ENCODE measurements at places on chromosomes 13 and 19.
A peak's percentile ranks its signal among the peaks of the same experiment; 100 is the strongest.

- no peak for DNase-seq
These were observed 52.5 kb upstream of the CLDN10 start for GRCh38 chr13:95499811-95500712.

DNA sequence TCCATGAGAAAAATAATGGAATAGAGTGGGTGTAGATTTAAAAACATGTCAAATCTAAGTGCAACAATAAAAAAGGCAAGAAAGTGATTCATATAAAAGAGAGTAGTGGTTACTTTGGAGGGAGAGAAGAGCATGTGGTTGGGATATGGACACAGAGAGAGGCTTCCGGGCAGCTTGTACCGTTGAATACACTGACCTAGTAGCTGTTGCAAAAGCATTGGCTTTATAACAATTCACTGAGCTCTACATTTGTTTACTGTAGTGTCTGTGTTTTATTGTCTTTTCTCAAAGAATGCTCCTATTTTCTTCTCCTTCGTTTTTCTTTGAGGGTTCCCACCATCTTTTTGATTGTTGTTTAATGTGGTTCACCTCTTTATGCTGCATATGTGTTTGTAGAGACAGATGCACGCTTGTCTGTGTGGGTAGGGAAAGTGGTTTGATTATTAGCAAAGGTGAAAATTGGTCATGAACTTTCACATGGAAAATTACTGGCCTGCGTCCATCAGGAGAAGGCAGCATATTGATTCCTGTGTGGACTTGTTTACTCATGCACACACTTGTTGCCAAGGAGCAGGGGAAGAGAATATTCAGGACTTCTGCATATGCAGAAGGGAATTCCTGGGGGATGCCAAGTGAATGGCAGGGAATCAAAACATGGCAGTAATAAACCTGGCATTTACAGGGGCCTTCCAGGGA, 29.9 kb upstream of the IRS2 start:
- no peak for DNase-seq

- no peak for DNase-seq
These were observed 680.1 kb downstream of the DIAPH3 start for GRCh38 chr13:59483501-59484145.

- DNase-seq: no peak
These were observed 44.5 kb downstream of the SCEL start for GRCh38 chr13:77579959-77580358.

DNA sequence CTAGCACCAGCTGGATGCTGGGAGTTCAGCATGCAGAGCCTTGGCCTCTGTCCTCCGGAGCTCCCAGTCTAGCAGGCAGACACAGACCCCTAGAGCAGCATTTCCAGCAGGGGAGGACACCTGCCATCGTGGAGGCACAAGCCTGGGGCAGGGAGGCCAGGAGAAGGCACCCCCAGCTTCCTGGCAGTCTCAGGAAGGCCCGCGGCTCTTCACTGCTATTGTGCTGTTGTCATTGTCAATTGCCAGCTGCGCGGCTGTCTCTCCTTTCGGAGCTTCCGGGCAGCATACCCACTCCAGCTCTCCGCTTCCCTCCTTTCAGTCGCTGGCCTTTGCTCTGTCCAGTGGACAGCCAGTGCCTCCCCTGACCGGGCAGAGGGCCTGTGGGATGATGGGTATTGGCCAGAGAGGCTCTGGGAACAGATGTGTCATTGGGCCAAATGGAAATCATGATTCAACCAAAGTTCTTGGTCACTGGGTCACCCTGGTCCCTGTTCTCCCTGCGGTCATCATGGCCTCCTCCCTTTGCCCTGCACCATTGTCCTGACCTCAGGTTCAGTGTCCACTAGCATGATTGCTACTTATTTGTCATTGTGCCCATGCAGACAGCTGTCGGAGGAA, 93.0 kb downstream of the SLC7A1 start:
- no peak for DNase-seq

DNA sequence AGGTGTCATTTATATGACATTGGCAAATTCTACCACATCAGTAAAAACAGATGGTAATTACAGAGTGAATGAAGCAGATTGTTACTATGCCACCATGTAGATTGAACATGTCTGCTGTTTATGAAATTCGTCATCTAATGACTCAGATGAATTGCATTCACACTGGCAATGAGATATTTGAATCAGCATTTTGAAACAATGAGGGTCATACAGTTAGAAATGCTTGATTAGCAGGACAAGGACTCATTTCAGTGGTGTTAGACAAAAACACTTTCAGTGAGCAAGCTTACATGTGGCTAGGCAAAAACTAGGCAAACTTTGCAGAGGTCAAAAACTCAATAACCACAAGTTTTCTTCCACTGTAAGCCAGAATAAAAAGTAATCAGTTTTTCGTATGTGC, 1165.0 kb downstream of the SLITRK1 start:
- no peak for DNase-seq

DNA sequence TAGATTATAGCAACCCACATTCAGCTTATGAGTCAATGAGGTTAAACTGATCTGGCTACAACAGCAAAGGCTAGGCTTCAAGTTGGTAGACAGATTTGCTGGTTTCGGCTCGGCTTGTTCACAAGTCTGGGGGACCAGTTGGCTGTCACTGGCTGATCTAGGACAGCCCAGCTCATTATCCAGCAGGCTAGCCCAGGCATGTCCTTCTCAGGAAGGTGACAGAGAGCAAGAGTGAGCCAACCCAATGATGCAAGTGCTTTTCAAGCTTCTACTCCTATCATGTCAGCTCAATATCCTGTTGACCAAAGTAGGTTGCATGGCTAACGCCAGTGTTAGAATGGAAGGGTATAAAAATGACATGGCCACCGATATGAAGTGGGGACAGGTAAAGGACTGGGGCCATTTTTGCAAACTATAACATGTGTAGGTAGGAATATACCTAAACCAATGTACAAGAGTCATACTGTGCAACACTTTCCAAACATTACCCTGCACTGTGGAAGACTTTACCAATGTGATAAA, 220.9 kb upstream of the SOX21 start:
- DNase-seq: no peak

GRCh38 chr13:48500652-48501197, 32.2 kb downstream of the RCBTB2 start:
- DNase-seq: peak; percentile 47

DNA sequence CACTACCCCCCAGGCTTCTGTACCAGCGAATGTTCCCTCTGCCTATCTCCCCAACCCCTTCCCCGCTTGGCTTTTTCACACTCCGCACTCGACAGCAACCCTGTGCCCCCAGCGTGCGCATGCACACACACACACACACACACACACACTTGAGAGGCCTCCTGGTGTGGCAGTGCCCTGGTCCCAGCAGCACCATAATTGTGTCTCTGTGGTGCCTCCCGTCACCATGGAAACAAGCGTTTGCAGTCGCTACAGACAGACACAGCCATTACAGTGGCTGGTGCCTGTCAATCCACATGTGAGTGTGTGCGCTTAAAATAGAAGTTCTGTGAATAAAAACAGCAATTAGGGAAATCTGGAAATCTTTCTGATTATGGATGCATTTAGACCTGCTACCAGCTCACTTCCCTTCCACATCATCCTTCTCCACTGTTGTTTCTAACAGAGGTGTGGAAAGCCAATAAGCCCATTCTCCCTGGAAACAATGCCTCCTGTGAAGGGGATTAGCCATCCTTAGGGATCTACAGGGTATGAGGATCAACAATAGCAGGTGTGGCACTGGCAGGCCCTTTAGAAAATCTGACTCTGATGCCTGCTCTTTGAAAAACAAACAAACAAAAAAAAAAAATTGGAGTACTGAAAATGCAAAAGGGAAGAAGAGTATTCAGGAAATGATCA, 146.3 kb downstream of the DCLK1 start:
- DNase-seq: no peak

- no peak for DNase-seq
These were observed 4.2 kb downstream of the DHX34 start for GRCh38 chr19:47353307-47353712.

DNA sequence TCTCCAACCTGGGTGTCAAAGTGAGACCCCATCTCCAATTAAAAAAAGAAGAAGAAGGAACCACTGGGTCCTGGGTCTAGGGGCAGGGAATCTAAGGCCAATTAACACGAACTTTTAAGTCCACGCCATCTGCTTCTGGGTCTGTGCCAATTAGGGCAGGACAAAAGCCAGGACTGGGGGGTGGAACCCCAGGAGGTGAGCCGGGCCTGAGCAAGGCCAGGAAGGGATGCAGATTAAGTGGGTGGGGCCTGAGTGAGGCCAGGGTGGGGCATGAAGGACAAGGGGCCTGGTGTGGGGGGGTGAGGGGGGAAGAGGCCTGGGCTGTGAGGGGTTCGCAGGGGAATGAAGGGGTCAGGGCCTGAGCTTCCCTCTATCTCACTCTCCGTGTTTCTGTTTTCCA, 26.3 kb upstream of the ZNF83 start:
- DNase-seq: no peak

- peak; percentile 21 for DNase-seq
These were observed 2.4 kb upstream of the SPIB start for GRCh38 chr19:50416034-50416977.

DNA sequence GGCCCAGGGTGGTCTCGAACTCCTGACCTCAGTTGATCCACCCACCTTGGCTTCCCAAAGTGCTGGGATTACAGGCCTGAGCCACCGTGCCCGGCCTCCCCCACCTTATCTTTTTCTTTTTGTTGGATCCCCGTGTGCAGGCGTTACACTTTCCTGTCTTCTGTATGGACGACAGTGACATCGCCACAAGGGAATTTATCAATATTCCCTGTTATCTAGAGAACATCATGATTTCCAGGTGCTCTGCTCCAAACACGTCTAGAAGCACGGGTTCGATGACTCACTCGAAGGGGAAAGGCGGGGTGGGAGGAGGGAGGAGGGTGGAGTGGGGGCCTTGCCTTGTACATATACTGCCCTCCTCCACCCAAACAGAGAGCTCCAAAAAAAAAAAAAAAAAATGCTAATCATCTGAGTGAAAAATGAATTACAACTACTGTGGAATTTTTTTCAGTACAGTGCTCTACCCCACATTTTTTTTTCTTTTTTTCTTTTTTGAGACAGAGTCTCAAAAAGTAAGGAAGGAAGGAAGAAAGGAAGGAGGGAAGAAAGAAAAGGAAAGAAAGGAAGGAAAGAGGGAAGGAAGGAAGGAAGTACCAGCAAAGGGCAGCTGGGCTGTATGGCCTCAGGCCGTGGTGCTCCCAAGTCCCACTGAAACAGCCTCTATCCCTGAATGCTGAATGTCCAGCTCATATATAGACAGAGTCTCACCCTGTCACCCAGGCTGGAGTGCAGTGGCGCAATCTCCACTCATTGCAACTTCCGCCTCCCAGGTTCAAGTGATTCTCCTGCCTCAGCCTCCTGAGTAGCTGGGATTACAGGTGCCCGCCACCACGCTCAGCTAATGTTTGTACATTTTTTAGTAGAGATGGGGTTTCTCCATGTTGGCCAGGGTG, 36.8 kb downstream of the INSR start:
- DNase-seq: no peak

DNA sequence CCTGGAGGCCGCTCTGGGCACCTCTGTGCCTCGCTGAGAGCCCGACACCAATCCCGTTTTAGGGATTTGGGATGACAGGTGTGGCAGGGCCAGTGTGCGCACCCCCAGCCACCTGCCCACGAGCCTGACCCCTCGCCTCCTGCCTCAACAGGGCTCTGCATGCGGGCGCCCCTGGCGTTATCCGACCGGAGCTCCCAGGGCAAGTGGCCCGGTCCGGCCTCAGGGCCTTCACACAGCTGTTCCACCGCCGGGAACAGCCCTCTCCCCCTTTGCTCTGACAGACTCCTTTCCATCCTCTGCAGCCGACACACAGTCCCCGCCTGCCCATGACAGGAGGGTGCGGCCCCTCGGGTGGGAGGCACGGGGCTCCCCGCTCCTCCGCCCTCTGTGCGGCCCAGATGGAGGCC, 7.1 kb upstream of the WDR18 start:
- no peak for DNase-seq

DNA sequence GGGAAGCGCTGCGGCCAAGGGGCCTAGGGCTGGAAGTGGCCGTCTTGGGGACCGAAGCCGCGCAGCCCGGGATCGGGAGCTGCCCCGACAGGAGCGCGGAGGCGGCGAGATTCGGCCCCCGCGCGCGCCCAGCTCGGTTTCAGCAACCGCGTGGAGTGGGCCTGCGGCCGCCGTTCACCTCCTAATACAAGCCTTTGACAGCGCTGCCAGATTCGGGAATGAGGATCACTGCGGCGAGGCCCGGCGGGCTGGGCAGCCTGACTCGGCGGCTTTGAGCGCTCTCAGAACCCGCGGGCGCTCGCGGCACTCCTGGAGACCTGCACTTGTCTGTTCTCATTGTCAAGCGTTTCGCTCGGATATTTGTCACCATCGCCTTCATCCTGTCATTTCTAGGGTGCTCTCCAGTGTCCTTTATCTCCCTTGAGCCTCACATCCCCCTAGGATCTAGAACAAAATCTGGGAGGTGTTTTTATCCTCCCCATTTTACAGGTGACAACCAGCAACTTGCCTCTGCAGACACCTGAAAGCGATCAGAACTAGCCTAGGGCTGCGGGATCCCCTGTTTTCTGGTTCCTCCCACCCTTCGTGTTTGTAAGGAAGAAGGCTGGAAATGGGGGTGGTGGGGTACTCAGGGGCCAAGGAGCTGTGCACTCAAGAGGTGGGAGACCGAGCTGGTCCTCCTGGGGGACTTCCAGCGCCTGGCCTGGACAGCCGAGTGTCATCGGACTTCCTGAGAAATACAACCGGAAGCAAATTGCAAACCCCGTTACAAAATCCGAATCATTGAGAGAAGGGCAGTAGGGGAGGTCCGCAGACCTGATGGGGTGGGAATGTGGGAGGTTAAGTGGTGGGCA, 1.5 kb upstream of the CDX2 start:
- DNase-seq: no peak

GRCh38 chr13:52002361-52002760, 8.9 kb downstream of the ATP7B start:
- DNase-seq: no peak

DNA sequence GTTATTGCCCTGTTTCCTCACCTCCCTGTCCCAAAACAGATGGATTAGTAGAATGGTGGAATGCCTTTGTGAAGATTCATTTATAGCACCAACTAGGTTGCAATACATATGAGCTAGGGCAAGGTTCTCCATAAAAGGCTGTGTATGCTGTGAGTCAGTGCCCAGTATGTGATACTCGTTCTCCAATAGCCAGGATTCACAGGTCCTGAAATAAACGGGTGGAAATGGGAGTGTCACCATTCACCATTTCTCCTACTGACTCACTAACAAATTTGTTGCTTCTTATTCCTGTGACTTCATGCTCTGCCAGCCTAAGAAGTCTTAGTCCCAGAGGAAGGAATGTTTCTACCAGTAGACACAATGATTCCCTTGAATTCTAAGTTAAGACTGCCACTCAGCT, 1745.4 kb downstream of the SLITRK1 start:
- DNase-seq: no peak

- DNase-seq: no peak
These were observed 54.0 kb downstream of the FLT1 start for GRCh38 chr13:28440774-28441504.

DNA sequence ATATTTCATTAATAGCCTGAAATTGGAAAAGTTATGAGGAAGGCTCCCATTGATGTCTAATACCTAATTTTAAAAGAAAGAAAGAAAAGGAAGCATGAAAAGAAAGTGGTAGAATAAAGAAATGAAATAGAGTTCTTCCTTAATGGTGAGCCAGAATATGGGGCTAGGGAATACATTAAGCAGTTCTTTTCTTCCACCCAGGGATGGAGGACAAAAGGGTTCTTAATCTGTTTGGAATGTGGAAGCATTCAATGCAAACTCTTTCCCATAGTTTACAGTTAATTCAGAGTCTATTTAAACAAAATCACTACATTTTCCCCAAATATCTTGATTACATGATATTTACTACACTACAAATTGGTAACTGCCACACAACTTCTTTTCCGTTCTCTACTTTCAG, 18.4 kb upstream of the ZMYM2 start:
- no peak for DNase-seq
